SHP77 (cell line): ENCODE measurements at places on chromosomes 2 and 18.

- DNase-seq, result no peak
Observed at GRCh38 chr18:35117951-35118411, 76.8 kb downstream of the MAPRE2 start.

- no peak for DNase-seq
Observed at GRCh38 chr2:218821605-218822211, 9.9 kb downstream of the PRKAG3 start.

GRCh38 chr2:95379371-95379831 is 23.1 kb upstream of the FAHD2A start:
- no peak for DNase-seq

DNA sequence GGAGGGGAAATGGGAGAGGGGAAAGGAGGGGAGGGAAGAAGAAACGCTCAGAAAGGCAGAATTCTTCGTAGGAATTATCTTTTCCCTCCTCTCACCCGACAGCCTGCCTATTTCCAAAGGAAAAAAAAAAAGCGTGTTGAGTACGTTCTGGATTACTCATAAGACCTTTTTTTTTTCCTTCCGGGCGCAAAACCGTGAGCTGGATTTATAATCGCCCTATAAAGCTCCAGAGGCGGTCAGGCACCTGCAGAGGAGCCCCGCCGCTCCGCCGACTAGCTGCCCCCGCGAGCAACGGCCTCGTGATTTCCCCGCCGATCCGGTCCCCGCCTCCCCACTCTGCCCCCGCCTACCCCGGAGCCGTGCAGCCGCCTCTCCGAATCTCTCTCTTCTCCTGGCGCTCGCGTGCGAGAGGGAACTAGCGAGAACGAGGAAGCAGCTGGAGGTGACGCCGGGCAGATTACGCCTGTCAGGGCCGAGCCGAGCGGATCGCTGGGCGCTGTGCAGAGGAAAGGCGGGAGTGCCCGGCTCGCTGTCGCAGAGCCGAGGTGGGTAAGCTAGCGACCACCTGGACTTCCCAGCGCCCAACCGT is at the start of gene GAD1:
Gene GAD1, plus strand, starts transcription at position 384 of the 589 bp plus-strand sequence. CDS start 1,705 bp downstream, outside the sequence.
- peak; percentile 84 for DNase-seq

- no peak for DNase-seq
Observed at GRCh38 chr2:170425281-170425751, 247.4 kb downstream of the MYO3B start.

- DNase-seq, result no peak
Observed at GRCh38 chr18:55401638-55402191, 186.3 kb downstream of the TCF4 start.

DNA sequence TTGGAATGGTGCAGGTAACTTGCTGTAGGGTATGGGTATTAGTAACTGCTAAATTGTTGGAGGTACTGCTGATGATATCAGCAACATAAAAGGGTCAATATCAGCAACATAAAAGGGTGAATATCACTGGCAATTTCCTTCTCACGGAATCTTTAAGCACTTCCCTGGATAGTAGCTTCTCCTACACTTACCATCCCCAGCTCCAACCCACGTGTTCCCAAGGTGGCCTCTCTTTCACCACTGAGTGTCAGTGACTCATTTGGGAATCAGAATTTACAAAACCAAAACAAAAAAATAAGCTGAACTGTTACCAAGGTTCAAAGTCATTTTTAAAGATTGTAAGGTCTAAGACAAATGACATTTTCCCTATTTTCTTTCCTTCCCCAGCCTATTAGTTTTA is 70.8 kb downstream of the LRP2 start:
- DNase-seq, result no peak

GRCh38 chr18:58784601-58785137 is 80.0 kb upstream of the ZNF532 start:
- no peak for DNase-seq

DNA sequence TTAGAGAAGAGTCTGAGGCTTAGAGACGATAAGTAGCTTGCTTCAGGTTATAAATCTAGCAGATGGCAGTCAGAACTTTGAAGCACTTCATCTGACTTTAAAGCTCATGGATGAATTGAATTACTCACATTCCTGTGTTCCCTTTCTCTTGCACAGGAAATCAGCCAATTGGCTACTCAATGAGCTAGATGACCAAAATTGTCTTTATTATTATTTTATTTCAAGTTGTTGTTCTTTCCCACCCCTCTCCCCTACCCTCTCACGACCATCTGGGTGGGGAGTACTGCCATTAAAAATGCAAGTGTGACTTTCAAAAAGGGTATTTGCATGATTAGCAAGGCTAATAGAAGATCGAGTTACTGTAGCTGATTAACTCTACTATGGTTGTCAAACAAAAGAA is 491.1 kb downstream of the NR4A2 start:
- DNase-seq, result no peak

DNA sequence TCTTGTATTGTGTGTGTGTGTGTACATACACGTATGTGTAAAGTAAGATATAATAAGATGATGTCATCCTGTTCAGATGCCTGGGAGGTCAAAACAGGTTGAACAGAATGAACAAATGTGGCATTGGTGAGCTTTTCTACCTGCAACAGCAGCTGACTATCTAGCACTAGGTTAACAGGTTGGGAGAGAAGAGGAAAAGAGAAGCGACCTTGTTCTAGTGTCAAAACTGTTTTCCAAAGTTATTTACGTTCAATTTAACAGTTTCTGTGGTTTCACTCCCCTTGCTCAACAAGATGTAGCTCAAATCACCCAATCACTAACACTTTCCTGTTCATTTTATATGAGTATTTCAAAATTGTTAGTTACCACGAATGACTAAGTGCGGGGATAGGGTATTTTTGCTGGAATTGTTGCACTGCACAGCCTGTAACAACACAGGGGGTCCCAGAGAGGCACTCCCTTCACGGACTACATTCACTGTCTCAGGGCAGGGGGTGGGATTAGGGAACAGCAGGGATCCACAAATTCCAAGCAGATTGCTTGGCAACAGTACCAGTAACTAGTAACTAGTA is 67.5 kb upstream of the DTNB start:
- no peak for DNase-seq

GRCh38 chr2:88117973-88118372 is 9.9 kb downstream of the FABP1 start:
- DNase-seq, result no peak

- DNase-seq, result no peak
Observed at GRCh38 chr2:177771191-177771590, 301.4 kb downstream of the PDE11A start.

DNA sequence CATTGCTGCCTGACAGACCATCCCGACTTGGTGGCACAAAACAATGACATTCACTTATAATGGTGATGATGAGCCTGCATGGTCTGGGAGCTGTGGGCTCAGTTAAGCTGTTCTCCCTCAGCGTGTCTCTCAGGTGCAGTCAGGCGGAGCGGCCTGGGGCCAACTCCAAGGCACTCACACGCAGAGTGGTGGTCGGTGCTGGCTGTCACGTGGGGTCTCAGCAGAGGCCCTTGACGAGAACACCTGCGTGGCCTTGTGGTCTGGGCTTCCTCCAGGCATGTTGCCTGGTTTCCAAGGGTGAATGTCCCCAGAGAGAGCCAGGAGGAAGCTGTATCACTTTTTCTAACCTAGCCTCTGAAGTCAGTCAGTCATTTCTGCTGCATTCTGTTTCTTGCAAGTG is 29.8 kb downstream of the ARMC9 start:
- DNase-seq, result no peak

DNA sequence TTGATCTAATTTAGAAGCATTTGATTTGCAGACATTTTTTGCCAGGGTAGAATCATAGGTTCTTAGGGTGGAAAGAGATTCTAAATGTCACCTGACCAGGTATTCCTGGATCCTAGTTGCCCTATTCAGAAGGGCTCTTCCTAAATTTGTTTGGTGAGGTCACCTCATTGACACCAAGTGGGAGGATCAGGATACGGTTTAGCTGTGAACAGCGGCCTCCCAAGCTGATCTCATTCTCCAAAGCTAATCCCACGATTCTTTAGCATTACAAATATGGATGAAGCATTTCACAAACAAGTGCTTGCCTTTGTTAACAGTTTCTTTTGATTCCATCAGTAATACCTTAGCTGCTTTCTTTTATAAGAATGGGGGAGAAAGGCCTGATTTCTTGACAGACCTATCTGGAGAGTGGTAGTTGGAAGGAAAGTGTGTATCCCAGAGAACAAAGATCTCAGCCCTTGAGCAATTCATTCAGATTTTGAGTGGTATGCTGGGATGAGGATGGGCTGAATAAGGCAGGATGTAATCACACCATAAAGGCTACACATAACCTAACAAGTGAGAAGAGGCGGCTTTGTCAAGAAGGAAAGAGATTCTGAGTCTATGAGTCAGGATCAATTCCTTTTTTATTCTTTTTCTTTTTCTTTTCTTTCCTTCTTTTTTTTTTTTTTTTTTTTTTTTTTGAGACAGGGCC is 16.6 kb downstream of the KCTD1 start:
- DNase-seq, result no peak

DNA sequence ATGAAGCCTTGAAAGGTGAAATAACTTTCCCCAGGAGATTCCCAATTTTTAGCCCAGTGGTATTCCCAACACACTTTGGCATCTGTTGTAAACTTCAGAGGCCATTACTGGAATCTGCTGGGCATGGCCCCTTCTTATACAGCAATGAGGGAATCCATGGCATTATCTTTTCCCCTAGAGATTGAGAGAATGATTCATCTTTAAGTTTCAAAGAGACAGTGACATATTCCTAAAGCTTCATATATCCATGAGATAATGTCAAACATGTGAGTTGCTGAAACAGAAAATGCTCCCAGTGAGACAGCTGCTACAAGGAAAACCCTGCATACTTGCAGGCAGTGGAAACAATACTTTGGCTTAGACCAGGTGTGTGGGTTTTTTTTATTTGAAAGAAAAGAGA is 51.1 kb upstream of the DLX2 start:
- DNase-seq, result no peak

- no peak for DNase-seq
Observed at GRCh38 chr18:13453714-13454113, 235.2 kb downstream of the LDLRAD4 start.

DNA sequence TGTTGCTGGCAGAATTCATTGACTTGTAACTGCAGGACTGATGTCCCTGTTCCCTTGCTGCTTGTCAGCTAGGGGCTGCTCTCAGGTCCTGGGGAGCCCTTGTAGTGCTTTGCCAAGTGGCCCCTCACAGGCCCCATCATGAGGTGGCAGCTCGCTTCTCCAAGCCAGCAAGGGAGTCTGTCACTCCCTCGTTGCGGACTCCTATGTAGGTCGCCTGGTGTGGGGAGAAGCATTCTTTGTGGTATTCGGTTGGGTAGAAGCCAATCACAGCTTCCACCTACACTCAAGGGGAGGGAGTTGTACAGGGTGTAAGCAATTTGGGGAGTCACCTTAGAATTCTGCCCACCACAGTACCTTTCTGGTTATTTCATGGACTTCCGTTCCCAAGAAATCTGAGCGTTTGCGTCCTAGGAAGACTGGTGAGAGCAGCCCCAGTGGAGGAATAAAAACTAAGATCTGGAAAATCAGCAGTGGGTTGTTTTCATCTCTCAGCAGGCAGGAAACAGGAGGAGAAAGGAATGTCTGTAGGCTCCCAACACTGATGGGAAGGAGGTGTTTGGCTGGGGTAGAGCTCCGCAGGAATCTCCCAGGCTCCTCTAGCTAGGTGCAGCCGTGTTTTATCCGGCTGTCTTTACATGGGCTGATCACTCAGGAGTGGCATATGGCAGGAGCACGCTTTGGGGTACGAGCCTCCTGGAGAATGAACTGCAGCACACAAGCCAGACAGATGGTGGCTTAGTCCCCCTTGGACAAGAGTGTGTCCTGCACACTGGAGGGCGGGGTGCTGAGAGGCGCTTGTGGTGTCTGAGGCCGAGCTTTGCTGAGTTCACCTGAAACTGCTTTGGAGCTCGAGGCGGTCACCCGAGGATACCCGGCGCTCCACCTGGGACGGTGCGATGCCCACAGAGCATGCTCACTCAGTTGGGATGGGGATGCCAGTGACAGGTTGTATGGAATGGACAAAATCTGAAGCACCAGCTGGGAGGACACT is 58.3 kb downstream of the LDLRAD4 start:
- no peak for DNase-seq

GRCh38 chr2:26494199-26494598 is 16.3 kb upstream of the OTOF start:
- no peak for DNase-seq

DNA sequence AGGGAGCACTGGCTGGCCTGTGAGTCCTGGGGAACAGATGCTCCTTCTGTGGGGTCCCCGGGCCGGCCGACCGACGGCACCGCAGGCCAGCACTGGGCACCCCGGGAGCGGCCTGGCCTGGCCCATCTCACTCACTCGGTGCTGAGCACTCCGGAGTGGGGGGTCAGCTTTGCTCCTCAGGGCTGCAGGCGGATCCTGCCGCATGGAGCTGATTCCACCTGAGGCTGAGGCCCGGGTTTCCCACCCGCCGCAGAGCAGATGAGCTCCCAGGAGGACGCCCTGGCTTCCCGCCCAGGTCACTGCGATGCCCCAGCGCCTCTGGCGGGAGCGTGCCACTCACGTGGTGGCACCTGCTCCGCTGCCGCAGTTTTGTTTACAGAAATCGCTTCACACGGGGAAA is 418.6 kb downstream of the GALR1 start:
- no peak for DNase-seq

GRCh38 chr18:7000484-7001096 is 117.0 kb downstream of the LAMA1 start:
- DNase-seq, result no peak

GRCh38 chr2:176470713-176471112 is 201.5 kb downstream of the MTX2 start:
- DNase-seq, result no peak

DNA sequence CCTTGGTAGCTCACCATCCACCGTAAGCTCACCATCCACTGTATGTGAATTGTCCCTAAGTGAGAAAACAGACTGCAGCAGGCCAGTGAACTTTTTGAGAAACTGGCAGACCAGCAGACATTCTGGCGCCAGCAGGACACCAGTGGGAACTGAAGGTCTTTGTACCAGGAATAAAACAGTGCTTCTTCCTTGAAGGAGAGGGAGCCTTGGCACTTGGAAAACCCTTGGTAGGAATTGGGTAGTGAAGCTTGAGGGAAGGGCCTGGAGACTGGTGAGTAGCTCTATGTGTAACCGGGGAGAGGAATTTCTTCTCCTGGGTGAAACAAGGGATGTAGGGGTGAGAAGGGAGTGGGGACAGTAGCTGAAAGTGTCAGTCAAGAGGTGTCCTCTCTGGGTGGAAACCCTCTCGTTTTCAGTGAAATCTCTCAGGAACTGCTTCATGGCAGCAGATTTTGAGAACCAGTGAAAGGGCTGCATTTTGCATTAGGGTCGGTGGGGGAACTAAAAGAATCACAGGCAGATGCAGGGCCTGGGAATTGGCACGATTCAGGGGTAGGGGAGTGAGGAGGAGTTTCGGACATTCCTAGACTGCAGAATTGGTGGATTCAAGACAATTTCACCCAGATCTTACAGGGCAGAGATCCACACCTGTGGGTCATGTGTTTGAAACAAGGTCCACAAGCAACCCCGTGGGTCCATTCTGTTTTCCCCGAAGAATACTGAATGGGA is 131.5 kb upstream of the DLX2 start:
- DNase-seq, result no peak
